ENCODE measurements at places on chromosomes 2 and 18. TPM values are rescaled to one million over a fixed set of nuclear protein-coding genes. Genes with fewer than 3 reads are reported as not detected.

- no peak overlapping the region for H3K4me3 ChIP-seq
- H3K4me1 ChIP-seq, result no peaks in the 10 kb centered on the region
- H3K27me3 ChIP-seq, result no peaks in the 10 kb centered on the region
Observed at GRCh38 chr2:107340955-107341354, 455.0 kb upstream of the ST6GAL2 start.

GRCh38 chr2:72969706-72970105 lies 52.4 kb downstream of the EMX1 start:
- no peaks in the 10 kb centered on the region for H3K36me3 ChIP-seq
- no peak overlapping the region for H3K4me3 ChIP-seq
- no peaks in the 10 kb centered on the region for H3K4me1 ChIP-seq
- no peak overlapping the region for H3K27ac ChIP-seq
- DNase-seq, result no peak
- H3K27me3 ChIP-seq, result no peaks in the 10 kb centered on the region

DNA sequence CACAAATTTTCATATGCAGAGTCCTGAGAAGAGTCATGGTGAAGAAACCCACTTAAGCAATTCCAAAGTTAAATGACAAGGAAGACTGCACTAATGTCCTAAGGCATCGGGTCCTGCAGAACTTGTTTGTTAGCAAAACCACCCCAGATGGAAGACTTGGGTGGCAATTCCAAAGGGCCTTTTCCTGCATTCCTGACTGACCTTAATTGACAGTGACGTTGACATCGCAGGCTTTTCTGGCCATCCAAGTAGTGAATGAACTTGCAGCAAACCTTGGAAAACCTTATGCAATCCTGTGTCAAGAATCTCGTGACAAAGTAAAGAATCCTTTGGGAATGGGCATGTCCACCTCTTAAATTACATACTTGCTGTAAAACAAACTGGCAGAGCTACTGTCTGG lies 112.5 kb upstream of the SH3BP4 start:
- no peak overlapping the region for H3K27ac ChIP-seq
- H3K27me3 ChIP-seq, result no peaks in the 10 kb centered on the region
- no peak overlapping the region for H3K4me3 ChIP-seq

- H3K4me1 ChIP-seq, result no peaks in the 10 kb centered on the region
- DNase-seq, result peak; percentile 44
- H3K27me3 ChIP-seq, result no peaks in the 10 kb centered on the region
- no peak overlapping the region for H3K27ac ChIP-seq
Observed at GRCh38 chr18:47582093-47582492, 330.6 kb upstream of the SKOR2 start.

Gene SYT4
- 0.61 TPM for total RNA-seq

DNA sequence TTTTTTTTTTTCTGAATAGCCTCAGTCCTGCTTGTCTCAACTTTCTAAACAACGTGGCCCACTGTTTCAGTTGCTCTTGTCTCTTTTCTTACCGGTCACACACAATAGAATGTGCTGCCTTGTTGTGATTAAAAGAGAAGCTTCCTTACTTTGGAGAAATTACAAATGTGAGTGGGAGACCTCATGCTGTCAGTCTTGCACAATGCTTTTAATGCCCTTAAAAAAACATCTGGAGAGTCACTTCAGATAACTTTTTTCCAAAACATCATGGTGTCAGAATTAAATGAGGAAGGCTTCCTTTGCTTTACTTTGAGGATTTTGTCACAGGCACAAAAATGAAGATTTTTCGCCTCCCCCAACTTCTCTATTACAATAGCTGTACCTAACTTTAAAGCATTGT lies 37.7 kb downstream of the LHCGR start:
- H3K27me3 ChIP-seq, result no peaks in the 10 kb centered on the region
- H3K36me3 ChIP-seq, result no peaks in the 10 kb centered on the region
- peak; percentile 27 for DNase-seq
- peaks cover 38% of the 10 kb centered on the region for H3K4me1 ChIP-seq

GRCh38 chr2:230658877-230659652 lies 53.6 kb upstream of the CAB39 start:
- H3K36me3 ChIP-seq, result no peaks in the 10 kb centered on the region
- no peaks in the 10 kb centered on the region for H3K4me1 ChIP-seq
- no peaks in the 10 kb centered on the region for H3K27me3 ChIP-seq
- no peak overlapping the region for H3K27ac ChIP-seq

DNA sequence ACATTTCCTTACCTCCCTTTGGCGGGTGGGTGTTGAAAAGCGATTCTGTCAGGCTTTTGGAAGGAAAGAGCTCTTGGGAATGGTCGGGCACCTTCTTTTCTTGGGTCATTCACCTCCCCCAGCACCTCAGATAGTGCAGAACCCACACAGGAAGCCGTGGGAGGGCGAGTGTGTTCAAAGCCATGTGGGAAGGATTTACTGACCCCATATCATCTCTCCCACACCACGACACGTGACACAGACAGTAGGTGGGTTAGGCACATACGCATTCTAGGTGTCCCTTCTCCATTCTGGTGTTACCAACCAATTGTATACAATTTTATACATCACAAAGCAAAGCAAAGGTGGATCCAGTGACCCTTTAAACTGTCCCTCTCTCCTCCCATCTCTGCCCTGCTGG lies 263.7 kb upstream of the REV1 start:
- H3K27ac ChIP-seq, result no peak overlapping the region
- DNase-seq, result no peak
- H3K27me3 ChIP-seq, result no peaks in the 10 kb centered on the region
- H3K36me3 ChIP-seq, result no peaks in the 10 kb centered on the region
- no peaks in the 10 kb centered on the region for H3K4me1 ChIP-seq
- no peak overlapping the region for H3K4me3 ChIP-seq

GRCh38 chr18:10086458-10087210 lies 172.8 kb downstream of the VAPA start:
- H3K27me3 ChIP-seq, result no peaks in the 10 kb centered on the region
- no peak overlapping the region for H3K4me3 ChIP-seq
- peaks cover 3% of the 10 kb centered on the region for H3K4me1 ChIP-seq
- DNase-seq, result no peak
- no peak overlapping the region for H3K27ac ChIP-seq
- H3K36me3 ChIP-seq, result no peaks in the 10 kb centered on the region

DNA sequence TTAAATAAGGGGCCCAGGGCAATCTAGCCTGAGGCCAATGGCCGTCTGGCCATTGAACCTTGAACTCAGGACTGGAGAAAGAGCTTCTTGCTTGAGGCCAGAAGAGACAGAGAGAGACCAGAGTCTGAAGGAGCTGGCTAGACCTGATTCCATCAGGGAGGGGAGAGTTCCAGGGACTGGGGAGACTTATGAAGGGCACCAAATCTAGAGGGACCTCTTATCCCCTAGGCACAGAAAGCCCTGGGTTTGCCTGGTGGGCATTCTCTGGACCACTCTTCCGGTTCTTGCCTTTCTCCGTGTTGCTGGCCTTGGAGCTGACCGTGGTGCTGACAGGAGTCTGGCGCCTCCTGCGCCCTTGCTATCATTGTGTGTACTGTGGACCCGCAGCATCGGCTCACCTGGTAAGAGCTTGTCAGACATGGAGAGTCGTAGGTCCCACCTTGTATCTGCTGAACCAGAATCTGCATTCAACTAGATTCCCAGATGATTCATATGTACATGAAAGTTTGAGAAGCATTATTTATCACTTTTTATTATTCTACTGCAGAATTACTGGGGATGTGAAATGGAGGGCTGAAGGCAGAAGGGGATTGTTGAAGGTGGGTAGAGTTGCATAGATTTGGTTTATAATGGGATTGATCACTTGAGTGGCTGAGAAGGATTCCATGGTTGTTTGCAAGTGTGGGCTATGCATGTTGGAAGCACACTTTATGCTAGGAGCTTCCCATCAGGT lies 4.3 kb upstream of the TRPM8 start:
- no peaks in the 10 kb centered on the region for H3K36me3 ChIP-seq
- H3K27ac ChIP-seq, result no peak overlapping the region
- H3K4me1 ChIP-seq, result no peaks in the 10 kb centered on the region
- H3K4me3 ChIP-seq, result no peak overlapping the region

Gene CYS1
- 1.0 TPM for total RNA-seq

Gene TUBA4B
- total RNA-seq, result 20.3 TPM

DNA sequence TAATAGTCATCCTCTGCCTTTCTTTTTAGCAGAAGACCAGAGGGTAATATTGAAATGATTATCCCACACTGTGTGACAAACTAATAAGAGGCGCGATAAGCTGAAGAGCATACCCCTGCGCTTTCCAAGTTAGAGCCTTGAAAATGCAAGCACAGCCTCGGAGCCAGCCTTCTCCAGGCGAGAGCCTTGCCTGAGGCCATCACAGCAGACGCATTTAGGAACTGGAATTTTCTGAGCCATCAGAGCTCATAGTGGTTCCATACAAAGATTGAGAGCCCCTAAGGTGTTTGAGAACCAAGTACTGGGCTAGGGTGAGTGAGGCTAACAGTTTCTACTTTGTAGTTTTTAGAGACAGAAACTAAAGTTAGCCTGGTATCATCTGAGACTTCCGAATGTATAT lies 19.9 kb downstream of the PSMG2 start:
- no peak overlapping the region for H3K4me3 ChIP-seq
- no peaks in the 10 kb centered on the region for H3K4me1 ChIP-seq
- no peaks in the 10 kb centered on the region for H3K27me3 ChIP-seq
- no peak for DNase-seq
- peaks cover 29% of the 10 kb centered on the region for H3K36me3 ChIP-seq

Data from lung (tissue), 17 donors.